ENCODE measurements at places on chromosomes 3 and 15. TPM values are rescaled to one million over a fixed set of nuclear protein-coding genes. Genes with fewer than 3 reads are reported as not detected.

Gene GP9
- total RNA-seq, result not detected

Gene MINAR1
- 0.49 TPM for total RNA-seq

Gene FSD2
- not detected for total RNA-seq

Gene ZNF660
- total RNA-seq, result not detected

Gene SLC12A1
- not detected for total RNA-seq

Gene VWA5B2
- total RNA-seq, result not detected

Gene GABRG3
- not detected for total RNA-seq

Gene PEAK1
- total RNA-seq, result 17.5 TPM

All from MCF 10A (cell line).